ENCODE measurements at places on chromosomes 4 and X.

DNA sequence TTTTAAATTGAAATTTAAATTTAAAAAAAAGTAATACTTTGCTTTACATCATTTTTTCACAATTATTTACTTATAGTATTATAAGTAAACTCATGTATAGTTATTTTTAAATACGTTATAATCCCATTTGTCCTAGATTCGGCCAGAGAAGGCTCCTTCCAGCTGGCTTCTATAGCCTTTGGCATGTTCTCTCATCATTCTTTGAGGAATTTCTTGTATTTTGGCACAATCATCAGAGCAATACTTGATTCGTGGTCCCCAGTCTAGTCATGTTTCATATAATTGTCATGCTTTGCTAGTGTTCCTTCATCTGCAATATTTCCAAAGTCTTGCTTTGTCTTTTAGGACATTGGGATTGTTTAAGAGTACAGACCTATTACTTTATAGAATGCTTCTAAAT, 1037.9 kb upstream of the AGA start:
- DNase-seq, result no peak

- no peak for DNase-seq
Observed at GRCh38 chrX:47751670-47752069, 85.0 kb upstream of the ZNF81 start.

DNA sequence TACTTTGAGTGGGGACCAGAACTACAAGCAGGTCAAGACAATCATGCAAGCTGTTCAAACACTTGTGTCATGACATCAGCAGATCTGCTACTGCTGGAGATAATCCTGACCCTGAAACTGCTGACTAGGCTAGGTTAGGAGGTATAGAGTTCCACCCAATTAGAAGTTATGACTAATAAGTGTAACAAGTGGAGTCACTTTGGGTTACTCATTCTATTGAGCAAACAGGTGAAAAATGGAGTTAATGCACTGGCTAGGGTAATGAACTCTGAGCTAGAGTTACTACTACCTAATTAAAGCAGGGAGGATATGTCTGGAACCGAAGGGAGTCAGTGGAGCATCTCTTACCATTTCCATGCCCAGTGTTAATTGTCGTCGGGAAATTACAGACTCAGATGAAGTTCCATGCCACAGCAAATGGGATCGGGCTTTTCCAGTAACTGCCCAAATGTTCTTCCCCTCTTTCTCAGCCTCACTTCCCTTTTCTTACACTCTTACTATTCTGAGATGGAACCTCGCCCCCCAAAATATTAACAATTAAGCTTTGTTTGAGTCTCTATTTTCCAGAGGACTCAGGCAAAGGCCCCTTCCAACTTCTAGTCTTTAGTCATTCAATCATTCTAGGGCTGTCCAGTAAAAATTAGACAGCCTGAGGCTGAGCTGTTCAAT, 19.8 kb upstream of the MANBA start:
- no peak for DNase-seq

DNA sequence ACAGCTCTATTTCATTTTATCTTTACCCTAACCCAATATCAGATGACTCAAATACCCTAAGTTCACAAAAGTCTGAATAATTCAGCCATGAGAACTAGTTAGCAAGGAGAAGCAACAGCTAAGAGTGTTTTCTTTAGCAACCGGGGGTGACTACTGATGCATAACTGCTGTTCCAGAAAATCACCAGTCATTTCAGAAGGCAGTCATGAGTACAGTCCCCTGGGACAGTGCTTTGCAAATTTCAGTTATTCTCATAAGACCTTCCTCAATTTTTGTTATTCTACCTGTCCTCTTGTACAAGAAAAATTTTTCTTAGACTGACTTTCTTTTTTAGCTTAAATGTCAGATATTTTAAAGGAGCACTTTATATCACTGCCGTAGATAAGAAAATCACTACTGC, 16.4 kb downstream of the BANK1 start:
- no peak for DNase-seq

- DNase-seq, result no peak
Observed at GRCh38 chrX:123236859-123237258, 52.8 kb downstream of the GRIA3 start.

DNA sequence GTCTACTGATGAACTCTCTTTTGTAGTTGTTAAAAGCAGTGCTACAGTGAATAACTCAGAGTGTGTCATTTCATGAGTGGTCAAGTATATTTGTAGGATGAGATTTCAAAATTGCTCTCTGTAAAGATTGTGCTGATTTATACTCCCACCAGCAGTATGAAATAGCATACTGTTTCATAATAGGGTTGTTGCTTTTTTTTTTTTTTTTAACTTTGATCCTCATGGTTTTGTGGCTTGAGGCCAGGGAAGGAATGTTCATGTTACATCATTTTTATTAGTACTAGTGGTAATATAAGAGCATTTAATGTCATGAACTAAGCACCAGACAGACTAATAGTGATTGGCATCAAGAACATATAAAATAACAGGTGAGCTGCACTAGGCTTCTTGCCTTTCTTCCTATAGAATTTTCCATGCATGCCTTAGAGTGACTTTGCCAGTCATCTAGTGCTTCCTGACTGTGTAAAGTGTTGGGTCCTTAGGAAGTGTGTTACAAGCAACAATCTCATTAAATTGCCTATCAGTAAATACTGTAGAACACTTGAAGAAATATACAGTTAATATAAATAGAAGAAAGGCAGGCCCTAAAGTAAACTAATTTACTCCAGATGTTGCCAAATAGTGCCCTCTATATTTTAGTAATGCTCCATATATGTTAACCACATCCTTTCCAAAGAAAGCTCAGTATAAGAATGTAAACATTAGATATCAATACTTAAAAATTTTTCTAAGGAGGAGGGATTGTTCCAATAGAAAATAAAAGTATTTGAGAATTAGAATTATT, 38.6 kb upstream of the MSMO1 start:
- DNase-seq, result no peak

DNA sequence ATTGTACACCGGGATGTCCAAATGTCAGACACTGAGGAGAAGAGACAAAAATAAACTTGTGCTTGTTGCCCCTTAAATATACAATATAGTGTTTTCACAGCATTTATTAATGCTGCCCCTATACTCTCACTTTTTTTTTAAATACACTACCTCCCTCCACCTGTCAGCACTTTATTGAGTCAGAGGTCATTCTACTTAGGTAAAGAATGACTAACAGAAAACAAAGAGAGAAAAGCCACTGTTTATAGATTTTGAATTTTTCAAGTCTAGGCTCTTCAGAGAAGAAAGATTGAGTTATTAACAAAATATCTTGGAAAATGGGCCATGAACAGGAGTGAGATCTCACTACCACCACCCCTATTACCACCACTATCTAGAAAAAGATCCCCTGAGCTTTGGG, 58.1 kb downstream of the NIPAL1 start:
- no peak for DNase-seq

GRCh38 chr4:87499403-87500091, 29.6 kb downstream of the SPARCL1 start:
- DNase-seq, result no peak

- no peak for DNase-seq
Observed at GRCh38 chr4:10587697-10588096, 96.9 kb downstream of the CLNK start.

- no peak for DNase-seq
Observed at GRCh38 chr4:153292897-153293741, 51.4 kb upstream of the MND1 start.

- DNase-seq, result no peak
Observed at GRCh38 chr4:5638316-5638715, 70.0 kb downstream of the EVC2 start.

DNA sequence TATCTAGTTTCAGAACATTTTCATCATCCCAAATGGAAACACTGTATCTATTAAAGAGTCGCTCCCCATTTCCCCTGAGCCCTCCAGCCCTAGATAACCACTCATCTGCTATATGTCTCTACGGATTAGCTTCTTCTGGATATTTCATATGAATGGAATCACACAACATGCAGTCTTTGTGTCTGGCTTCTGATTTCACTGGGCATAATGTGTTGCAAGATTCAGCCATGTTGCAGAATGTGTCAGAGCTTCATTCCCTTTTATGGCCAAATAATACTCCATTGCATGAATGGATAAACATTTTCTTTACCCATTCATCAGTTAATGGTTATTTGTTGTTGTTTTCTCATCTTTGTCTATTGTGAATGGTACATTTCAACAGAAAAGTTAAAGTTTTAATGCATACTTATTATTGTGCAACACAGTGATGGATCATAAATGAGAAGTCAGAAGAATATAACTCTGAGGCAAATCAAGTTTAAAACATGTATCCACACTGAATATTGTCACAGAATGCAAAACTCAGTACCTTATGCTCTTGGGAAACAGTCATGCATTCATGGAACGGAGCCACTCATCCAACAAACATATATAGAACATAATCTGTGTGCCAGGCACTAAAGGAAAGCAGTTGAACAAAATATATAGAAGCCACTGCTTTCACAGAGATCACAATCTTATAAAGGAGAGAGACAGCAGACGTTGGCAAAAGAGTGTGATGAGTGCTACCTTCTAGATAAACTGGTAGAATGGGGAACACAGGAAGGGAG, 57.8 kb upstream of the MAGEA4 start:
- DNase-seq, result no peak

DNA sequence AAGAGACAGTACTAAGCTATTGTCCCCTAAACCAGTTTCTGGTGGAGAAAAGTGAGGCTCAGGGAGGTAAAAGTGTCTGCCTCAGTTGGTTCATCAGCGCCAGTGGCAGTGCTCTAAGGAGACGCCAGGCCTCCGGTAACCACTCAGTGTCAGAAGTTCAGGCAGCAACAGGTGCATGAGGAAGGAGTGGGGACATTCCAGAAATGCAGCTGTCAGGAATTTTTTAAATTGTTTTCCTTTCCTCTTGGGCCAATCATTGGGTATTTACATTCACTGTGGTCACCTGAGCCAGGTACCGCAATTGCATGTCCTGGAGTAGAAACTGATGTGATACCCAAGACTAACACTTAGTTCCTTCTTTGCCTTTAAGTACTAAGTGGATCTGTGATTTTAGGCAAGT, 40.2 kb upstream of the HS3ST1 start:
- DNase-seq, result no peak

DNA sequence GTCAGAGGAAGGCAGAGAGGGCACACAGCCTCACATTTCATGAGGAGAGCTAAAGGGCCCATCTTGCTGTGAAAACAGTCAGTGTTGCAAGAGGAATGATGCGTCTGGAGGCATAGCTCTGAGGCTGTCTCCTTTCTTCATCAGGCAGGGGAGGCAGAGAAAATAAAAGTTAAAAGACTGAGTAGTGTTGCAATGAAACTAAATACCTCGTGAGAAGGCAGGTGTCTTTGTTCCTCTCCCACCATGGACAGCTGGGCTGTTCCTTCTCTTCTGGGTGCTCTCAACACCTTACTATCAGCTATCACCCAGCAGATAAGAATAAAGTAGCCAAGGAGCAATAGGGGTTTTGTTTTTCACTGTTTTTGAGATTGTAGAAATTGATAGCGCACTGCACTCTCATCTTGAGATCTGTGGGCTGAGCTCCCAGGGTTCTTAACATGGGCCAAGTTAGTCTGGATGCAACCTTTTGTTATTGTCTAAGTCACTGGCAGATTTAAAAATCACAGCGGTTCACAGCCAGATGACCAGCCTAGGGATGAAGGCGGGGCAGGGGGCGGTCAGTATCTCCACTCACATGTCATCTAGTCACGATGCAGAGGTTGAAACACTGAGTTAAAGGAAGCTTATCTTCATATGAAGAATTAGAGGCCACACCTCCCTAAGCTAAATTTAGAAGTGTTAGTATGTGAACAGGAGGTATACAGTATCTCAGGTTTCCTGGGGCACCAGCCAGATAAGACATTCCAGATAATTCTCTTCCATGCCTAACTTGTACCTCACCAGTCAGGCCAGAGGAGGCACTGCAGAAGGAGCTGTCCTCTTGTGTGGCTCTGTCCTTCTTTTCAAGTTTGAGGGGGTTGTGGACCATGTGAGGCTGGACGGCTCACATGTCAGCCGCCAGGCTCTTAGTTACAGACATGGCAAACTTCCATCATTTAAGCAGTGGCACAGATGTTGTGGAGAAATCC, 36.9 kb downstream of the PARM1 start:
- no peak for DNase-seq

DNA sequence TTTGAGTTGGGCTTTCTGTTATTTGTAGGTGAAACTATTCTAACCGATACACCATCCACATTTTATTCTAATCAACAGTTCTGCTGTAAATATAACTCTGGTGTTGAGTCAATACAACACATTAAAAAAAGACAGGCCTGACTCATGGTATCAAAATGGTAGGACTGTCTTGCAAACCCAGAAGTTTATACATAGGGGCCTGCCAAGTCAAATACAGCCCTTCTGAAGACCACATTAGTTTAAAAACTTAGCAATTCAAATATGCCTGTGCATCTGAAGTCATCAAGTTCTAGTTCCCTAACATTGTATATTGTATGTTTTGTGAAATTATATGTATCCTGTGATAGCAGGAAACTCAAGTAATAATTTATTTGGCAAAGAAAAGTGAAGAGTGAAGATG, 24.4 kb upstream of the PDE5A start:
- no peak for DNase-seq

GRCh38 chr4:139458999-139459398, 5.1 kb downstream of the RAB33B start:
- no peak for DNase-seq

- DNase-seq, result no peak
Observed at GRCh38 chr4:77220828-77221613, 64.0 kb downstream of the CCNG2 start.

DNA sequence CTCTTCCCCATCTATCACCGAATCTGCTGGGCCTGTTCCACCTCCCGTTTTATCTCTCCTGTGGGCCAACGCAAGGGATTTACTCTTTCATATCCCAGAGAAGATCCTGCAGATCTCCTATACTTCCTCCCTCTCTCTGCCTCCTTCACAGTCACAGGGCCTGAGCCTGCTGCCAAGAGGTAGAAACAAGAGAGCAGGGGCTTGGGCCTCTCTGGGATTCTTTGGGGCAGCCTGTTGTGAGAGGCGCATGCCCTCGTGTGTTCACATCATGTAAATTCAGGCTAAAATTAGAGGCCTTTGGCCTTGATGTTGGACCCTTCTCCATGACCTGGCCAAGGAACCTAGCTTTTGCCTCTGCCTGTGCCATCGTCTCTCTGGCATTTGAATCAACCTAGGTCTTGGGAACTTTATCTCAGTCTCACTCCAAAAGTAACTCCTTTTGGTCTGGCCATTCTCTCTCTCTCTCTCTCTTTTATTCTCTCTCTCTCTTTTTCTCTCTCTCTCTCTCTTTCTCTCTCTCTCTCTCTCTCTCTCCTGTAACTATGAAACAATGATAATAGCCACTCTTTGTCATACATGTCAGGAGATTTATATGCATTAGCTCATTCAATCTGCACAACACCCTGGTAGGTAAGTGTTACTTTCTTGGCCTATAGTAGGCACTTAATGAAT, 20.0 kb upstream of the EFNB1 start:
- DNase-seq, result no peak

DNA sequence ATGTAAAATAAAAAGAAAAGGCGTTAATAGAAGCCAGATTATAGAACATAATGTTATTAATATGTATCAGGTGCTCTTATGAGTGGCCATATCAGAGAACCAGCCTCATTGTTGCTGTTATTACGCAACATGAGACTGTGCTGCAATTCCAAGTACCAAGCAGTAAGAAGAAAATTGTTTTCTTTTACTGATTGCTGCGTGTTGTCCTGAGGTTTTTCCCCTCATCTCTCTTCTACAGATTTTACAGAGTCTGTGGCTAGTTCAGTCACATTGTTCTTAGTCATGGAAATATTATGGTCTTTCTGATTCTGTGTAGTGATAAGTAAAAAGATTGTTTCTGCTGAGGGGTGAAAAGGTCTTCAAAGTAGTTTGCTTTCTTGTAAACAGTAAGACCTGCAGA, 55.9 kb downstream of the NPNT start:
- no peak for DNase-seq
